T-helper 2 cell (primary cell): ENCODE measurements at places on chromosomes 2 and 18.

DNA sequence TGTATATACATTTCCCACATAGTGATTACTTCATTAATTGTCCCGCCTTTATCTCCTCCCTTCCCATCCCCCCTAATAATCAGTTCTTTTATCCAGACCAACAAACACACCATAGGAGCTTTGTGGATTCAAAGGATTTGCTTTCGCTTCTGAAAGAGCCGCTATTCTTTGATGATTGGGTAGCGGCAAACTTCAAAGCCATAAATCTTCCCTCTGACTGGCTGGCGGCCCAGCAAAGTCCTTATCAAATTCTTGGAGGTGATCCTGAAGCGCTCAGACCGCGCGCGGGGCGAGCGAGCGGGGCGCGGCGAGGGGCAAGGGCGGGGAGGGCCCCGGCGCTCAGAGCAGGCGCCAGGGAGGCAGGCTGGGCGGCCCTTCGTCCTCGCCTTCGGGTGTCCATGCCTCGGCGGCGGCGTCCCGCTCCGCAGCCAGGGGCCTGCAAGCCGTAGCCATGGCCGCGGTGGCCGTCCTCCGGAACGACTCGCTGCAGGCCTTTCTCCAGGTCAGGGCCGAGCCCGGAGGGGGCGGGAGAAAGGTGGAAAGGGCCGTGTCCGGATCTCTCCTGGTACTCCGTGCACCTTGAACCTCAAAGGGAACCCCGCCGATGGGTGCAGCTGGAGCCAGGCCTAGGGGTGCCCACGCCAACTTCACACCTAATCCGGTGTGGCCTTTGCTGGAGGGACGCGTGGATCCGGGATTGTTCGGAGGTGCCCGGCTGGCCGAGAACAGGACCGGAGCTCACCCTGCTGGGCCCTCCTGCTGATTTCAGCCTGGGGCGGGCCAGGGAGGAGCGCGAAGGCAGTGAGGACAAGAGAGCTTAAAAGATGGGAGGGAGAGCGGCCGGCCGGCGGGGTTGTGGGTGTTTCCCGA, at the start of gene SP5:
Gene SP5 (plus strand): TSS at position 276 of the 870 bp plus-strand sequence. CDS start 176 bp downstream, at position 452.
- DNase-seq: peak; percentile 11

DNA sequence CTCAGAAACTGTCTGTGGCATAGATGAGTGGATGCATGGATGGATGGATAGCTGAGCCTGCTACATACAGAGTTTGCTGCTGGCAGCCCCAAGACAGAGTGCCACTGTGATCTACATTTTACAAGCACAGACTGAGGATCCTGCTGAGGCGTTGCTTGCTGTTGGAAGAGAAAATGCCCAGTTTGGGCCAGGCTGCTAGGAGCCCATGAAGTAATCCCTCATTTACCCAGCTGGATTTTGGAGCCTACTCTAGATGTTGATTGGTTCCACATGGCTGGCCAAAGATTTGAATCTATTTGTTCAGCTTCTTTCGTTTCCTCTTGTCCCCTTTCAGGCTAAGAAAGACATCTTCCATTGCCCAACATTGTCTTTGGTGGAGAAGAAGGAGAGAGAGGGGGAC, 261.3 kb downstream of the CLIP4 start:
- DNase-seq: no peak

DNA sequence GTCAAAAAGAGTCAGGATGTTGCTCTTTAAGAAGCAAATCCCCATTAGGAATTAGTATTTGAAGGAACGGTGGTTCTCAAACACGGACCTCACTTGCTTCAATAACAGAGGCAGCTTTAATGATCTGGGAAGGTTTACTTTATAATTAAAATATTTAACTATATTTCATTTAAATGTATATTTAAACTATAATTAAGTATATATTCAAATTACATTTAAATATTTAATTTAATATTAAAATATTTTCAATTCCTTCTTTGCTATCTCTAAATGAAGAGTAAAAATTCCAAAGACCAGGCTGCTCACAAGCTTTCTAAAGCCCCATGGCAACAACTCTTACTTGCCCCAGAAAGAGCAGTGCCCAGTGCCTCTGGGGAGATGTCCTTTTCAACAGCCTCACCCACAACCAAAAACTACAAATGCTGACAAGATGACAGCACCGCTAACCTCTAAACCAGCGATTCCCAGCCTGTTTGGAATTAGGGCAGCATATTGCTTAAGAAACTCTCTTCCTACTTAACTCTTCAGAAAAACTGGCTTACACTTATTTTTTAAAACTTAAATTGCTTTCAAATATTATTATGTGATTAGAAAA, 62.9 kb upstream of the POU3F3 start:
- DNase-seq: no peak

GRCh38 chr2:29202819-29203495, 87.7 kb downstream of the CLIP4 start:
- no peak for DNase-seq

DNA sequence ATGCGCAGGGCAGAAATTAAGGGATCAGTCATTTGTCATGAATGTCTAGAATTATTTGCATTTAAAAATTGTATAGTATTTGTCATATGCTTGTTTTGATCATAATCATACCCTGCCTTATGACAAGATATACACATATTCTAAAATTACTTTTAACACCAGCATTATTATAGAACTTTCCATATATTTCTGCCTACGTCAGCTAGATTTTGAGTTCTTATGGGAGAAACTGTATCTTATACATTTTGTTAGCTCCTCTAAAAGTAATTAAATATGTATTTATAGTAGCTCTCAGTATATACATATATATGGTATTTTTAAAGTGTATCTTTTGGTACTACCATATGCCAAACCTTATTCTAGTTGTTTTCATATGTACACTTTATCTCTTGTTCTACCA, 441.9 kb downstream of the CPS1 start:
- no peak for DNase-seq

DNA sequence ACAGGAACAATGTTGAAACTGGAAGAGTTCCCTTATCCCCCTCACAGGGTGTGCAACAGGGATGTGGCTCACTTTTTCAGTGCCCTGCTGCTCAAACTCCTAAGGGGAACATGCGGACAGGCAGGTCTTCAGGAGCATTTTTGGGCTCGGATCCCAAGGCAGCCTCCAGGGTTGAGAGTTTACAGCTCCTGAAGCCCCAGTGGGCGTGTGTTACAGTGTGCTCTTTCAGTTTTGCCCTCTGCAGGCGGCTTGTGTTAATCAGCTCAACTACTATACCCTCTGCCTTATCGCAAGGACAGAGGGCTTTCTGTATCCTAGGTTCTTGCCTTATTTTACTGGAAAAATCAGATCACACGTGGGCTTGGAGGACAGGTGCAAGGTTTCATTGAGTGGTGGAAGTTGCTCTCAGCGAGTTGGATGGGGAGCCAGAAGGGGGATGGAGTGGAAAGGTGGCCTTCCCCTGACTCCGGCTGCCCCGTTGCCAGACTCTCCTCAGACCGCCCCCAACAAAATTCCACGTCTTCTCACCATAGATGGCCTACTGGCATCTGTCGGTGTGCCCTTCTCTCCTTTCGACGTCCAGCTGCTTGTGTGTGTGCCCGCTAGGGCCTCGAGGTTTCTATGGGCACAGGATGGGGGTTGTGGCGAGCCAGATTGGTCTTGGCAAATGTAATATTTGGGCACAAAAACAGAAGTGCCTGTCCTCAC, 541.9 kb downstream of the TMX3 start:
- no peak for DNase-seq

DNA sequence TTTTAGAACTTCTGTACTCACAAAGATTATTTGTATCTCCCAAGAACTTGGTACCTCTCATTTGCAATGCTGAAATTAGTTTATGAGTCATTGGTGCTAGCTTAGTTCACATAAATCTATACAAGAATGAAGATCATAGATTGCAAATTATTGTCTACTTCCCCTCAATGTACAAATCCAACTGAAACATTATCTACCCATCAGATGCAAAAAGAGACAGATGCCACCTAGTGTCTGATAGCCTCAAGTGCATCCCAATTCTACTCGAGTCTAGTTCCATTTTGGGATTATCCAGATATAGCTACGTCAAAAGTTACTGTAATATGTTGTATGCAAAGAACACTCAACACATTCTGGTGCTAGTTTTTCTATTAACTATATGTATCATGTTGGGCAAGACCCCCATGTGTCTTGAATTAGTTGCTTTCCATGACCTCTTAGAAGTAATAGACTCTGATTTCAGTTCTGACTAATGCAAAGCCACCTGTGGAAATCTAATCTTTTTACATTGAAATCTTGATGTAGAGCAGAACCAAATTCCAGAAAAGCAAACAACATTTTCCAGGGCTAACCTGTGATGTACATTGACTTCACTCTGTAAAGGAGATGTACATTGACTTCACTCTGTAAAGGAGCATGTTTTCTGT, 210.0 kb downstream of the RBM43 start:
- DNase-seq: no peak

- DNase-seq: no peak
Observed at GRCh38 chr18:58268849-58269248, 224.8 kb downstream of the NEDD4L start.

DNA sequence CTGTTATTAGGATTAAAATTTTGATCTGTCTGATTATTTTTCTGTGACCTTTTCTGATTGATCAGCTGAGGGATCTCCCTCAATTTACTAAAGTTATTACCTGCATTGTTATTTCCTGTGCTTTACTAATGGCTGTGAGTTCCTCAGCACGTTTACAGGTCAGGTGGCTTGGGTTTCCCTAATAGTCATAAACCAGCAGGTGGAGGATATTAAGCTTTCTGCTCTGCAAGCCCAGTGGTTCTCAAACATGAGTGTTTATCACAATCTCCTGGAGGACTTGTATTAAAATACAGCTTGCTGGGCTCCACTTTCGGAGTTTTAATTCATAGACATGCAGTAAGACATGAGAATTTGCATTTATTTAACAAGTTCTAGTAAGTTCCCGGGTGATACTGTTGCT, 22.4 kb upstream of the UGP2 start:
- DNase-seq: no peak

- DNase-seq: no peak
Observed at GRCh38 chr2:183010112-183010511, 28.1 kb downstream of the NCKAP1 start.

DNA sequence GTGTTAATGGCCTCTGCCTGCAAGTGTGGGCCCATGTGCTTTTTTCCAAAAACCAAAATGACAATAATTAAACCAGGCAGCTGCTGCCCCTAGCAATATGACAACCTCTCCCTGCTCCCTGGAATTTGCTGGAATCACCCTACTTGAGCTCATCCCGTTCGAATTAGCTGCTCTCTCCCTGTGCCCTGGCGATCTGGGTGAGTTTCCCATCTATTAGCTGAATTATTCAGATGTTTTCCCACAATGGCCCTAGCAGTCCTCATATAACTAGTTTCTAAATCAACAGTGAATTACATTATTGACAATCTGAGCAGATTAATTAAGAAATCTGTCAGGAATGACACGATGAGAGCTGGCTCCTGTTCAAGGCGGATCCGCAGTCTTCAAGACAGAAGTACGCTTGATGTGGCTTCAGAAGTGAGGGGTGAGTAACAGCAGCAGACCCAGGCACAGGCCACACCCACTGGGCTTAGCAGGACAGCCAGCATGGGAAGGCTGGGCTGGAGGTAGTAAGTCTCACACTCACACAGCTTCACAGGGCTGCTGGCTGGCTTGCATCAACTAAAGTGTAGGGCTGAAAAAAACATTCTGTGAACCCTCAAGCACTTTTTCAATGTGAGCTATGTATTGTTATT, 366.2 kb upstream of the ID2 start:
- DNase-seq: no peak

GRCh38 chr18:11849841-11850634, 1.2 kb upstream of the CHMP1B start:
- DNase-seq: peak; percentile 31

- DNase-seq: no peak
Observed at GRCh38 chr2:190864375-190864774, 16.2 kb upstream of the GLS start.

- DNase-seq: no peak
Observed at GRCh38 chr18:63147973-63148372, 171.6 kb downstream of the BCL2 start.

DNA sequence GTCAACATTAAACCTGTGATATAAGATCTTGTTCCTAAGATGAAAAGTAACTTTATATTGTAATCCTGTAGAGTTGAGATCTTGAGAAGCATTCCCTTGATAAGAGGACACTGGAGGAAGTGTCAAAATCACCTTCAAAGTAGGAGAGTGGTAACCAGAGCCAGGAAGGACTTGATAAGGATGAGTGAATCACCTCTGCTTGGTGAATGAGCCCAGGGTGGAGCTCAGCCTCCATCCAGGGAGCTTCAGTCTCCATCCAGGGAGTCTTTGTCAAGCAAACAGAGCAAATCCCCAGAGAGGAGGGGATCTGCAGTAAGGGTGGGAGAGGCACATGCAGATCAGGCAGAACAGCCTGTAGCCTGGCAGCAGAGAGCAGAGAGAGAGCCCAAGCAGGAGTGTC, 167.1 kb upstream of the SIX2 start:
- DNase-seq: no peak

GRCh38 chr18:55385770-55386169, 202.2 kb downstream of the TCF4 start:
- DNase-seq: no peak

GRCh38 chr2:241096979-241097378, 5.1 kb downstream of the MTERF4 start:
- DNase-seq: no peak

GRCh38 chr2:134712736-134713135, 6.1 kb downstream of the TMEM163 start:
- no peak for DNase-seq

GRCh38 chr18:74689251-74689650, 91.6 kb downstream of the ZNF407 start:
- DNase-seq: no peak

- no peak for DNase-seq
Observed at GRCh38 chr2:30030361-30030760, 109.0 kb upstream of the ALK start.

GRCh38 chr2:54983345-54984220, 66.7 kb downstream of the RTN4 start:
- DNase-seq: no peak

- no peak for DNase-seq
Observed at GRCh38 chr2:5392658-5393057, 299.5 kb upstream of the SOX11 start.

DNA sequence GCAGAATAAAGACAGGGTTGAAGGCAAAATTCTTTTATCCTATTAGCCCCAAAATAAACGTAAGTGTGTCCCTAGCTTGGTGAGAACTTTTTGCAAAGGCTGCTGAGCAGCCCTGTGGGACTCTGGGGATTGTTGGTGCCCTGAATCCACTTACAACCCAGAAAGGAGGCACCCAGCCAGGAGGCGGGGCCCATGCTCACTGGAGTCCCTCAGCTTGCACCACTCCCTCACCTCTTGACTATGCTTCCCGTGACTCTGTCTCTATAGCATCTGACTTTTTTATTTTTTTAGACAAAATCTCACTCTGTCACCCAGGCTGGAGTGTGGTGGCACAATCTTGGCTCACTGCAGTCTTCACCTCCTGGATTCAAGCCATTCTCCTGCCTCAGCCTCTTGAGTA, 15.8 kb upstream of the COL6A3 start:
- DNase-seq: no peak

DNA sequence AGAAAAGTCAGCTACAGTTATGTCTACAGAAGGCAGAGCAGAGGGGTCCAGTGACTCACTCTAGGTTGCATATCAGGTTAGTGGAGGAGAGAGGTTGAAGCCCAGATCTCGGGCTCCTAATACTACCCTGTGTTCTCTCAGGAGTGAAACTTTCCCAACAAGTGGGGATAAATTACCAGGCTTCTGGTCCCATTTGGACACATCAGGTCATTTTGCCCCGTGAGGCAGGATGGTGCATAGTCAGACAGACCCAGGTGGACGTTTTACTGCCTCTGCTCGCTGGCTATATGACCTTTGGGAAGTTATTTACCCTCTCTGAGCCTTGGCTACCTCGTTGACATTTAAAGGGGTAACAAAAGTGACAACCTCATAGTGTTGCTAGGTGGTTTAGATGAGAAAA, 128.0 kb upstream of the REV1 start:
- no peak for DNase-seq
